ENCODE measurements at places on chromosomes 3 and 15.

GRCh38 chr3:126703512-126704493 is at the start of gene CHCHD6:
TSS of gene CHCHD6 (plus strand) at chr3:126704240. CDS start at chr3:126704313, 73 bp downstream.
- DNase-seq = peak; percentile 94

GRCh38 chr3:49707113-49707480 is 12.4 kb downstream of the AMIGO3 start:
- no peak for DNase-seq

DNA sequence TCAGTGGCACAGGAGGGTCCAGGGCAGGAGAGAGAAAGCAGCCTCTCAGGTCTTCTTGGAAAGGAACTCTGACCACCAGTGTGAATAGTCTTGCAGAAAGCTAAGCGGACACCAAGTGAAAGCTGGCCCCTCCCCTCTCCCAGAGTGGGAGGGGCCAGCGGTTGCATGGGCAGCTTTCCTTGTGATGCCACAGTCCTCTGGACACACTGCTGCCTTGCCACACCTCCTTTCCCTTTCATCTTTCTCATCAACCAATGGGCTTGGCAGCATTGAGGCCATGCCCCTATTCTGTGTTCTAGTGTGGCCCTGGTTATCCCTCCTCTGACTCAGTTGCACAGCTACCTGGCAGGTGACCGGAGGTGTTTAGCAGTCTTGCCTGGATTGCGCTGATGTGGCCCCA is 49.7 kb upstream of the GOLGA6B start:
- no peak for DNase-seq

DNA sequence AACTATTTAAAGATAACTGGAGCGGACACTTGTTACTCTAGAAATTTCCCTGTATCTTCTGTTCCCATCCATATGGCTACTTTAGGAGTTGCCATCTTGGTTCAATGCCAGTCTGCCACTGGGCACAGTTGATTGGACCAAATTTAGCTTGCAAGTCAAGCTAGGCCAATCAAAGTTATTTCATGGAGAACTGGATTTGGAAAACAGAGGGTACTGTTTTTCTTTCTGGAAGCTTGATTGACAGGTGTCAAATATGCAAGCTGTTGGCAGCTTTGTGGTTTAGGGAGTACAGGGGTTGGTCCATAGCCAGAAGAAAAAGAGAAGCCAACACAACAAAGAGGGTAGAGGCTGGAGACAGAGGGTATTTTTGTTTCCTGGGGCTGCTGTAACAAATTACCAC is 33.4 kb upstream of the KLHL25 start:
- DNase-seq = no peak

DNA sequence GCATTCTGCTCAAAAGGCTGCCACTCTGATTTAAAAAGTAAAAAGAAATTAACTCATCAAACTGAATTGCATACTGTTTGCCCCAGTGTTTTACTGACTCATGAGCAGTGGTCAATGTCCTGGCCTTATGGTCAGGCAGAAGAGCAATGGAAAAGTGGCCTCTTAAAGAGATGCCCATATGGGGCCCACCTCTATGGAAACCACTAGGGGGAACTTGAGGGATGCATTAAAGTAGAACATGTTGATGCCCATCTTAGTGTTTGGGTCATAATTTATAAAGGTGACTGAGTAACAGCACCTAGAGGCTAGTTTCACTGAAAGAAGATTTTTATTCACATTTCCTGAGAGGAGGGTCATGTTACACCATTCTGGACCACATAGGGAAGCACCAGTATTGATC is 66.5 kb upstream of the RNU6-1 start:
- DNase-seq = no peak

- DNase-seq = no peak
Measured at GRCh38 chr3:58353722-58354553, 21.2 kb downstream of the PXK start.

- no peak for DNase-seq
Measured at GRCh38 chr3:124792341-124793040, 62.2 kb downstream of the UMPS start.

- no peak for DNase-seq
Measured at GRCh38 chr3:177673112-177673914, 476.0 kb upstream of the TBL1XR1 start.

DNA sequence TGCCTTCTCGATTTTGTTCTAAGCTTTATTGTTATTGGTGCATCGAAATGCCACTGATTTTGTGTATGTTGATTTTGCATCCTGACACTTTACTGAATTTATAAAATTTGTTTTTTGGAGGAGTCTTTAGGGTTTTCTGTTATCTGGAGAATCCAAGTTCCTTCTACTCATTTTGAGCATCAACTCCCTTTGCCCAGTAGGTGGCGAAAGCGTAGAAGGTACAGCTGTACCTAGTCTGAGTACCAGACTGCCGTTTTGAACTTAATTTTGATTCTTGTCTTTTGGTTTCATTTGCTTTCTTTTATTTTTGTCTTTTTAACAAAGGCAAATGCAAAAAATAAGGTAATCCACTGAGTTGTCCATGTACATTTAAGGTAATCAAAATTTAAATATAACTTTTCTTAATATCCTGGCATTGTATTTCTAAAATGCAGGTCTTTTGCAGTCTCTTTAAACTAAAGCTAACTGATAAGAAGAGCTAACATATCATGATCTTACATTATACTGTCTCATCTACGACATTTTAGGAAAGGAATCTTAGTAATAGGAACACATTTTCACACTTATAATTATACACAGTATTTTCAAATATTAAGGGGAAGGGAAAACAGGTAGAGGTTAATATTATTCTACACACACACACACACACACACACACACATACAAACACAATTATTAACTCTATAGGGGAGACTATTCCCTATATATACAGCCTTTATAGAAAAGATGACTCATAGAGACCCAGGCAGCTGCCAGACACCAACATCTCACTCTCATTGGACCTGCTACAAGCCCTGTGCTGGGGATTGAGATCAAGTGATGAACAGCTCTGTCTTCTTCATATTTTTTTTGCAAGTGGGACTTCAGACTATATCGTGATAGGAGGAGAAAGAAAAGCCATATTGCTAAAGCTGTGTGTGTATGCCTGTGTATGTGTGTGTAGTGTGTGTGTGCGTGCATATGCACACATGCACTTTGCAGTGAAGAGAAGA is 71.8 kb downstream of the SYNPR start:
- no peak for DNase-seq

GRCh38 chr3:72739531-72740466 is 108.4 kb downstream of the SHQ1 start:
- DNase-seq = no peak

DNA sequence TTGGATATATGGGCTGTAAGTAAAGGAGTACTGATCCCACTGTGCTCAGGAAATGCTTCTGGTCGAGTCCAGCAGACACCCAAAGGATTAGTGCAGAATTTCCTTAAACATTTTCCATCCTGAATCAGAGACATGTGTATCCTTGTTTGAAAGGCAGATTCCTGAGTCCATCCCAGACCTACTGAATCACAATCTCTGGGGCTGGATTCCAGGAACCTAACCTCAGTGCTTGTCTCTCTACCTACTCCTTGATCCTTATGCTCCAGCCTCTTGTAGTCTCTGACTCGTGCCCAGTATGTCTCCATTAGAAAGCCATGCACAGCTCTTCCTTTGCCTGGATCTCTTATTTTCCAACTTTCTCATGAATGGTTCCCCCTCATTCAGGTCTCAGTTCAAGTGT is 585.8 kb downstream of the NLGN1 start:
- no peak for DNase-seq

GRCh38 chr15:69466733-69467132 is 14.1 kb downstream of the RPLP1 start:
- DNase-seq = no peak

- no peak for DNase-seq
Measured at GRCh38 chr3:123126031-123126430, 59.2 kb downstream of the PDIA5 start.

DNA sequence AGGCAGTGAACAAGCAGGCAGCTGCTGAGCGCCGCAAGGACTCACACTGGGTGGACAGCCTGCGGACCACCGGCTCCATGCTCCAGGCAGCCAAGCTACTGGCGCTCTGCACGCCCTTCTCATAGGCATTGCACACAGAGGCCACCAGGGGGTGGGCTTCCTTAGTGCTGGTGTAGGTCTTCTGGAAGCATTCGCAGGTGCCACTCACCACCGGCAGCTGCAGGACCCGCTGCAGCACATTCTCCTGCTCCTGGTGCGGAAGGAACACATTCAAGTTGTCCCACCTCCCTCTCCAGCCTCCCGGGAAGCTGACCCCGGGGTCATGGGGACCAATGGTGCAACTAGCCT is 6.0 kb downstream of the PLIN1 start:
- no peak for DNase-seq

DNA sequence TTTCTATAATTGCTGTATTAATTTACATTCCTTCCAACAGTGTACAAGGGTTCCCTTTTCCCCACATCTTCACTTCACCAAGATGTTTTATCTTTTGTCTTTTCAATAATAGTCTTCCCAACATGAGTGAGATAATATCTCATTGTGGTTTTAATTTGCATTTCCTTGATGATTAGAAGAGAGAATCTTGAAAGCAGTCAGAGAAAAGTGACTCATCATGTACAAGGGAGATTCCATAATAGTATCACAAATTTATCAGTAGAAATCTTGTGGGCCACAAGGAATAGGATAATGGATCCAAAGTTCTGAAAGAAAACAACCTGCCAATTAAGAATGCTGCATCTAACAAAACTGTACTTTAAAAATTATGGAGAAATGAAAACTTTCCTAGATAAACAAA is 189.3 kb downstream of the NECTIN3 start:
- no peak for DNase-seq

GRCh38 chr15:51128701-51129100 is 34.0 kb upstream of the TNFAIP8L3 start:
- no peak for DNase-seq

DNA sequence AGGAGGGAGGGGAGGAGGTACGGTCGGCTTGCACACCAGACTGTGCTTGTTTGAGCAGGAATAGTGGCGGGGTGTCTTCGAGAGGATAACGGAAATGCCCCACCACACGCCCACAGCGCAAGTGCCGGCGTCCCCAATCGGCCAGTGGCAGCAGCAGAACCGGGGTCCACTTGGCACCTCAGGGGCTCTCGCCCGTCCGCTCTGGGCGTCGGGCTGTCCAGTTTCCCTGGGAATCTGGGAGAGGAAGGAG is 53.7 kb downstream of the CCDC54 start:
- DNase-seq = no peak

GRCh38 chr15:75070674-75071073 is 47.3 kb downstream of the PPCDC start:
- no peak for DNase-seq

GRCh38 chr3:134330883-134331810 is 43.1 kb downstream of the AMOTL2 start:
- no peak for DNase-seq
